Bronchial smooth muscle cell (primary cell): ENCODE measurements at places on chromosomes 2 and 18. TPM values are rescaled to one million over a fixed set of nuclear protein-coding genes. Genes with fewer than 3 reads are reported as not detected.

The BOLL gene
- not detected in 2 replicates for total RNA-seq

The APLF gene
- total RNA-seq = 3.5 and 5.9 TPM in 2 replicates

The B4GALT6 gene
- 0.77 and 2.8 TPM in 2 replicates for total RNA-seq

The REG3A gene
- not detected in 2 replicates for total RNA-seq

The UGT1A5 gene
- not detected in 2 replicates for total RNA-seq

The POTEJ gene
- not detected in 2 replicates for total RNA-seq

The GRHL1 gene
- 0.16 and 0.52 TPM in 2 replicates for total RNA-seq

The NOSTRIN gene
- 0.09 and 0.32 TPM in 2 replicates for total RNA-seq

The ZNF521 gene
- 17.0 and 24.8 TPM in 2 replicates for total RNA-seq

The FOXD4L1 gene
- total RNA-seq = under 0.01 TPM in 1 of 2 replicates, not detected in the other

The COL4A4 gene
- total RNA-seq = 0.16 and 0.17 TPM in 2 replicates

The TRPM8 gene
- total RNA-seq = 0.47 TPM in 1 of 2 replicates, not detected in the other

The ATP6V1B1 gene
- 0.79 and 1.3 TPM in 2 replicates for total RNA-seq

The STON1 gene
- 6.7 and 12.8 TPM in 2 replicates for total RNA-seq

The PLB1 gene
- total RNA-seq = 2.5 and 3.9 TPM in 2 replicates

The TMEM237 gene
- total RNA-seq = 10.9 and 21.8 TPM in 2 replicates

The GALNT5 gene
- 30.1 and 160 TPM in 2 replicates for total RNA-seq
